Stimulated activated CD4-positive, alpha-beta T cell treated with anti-CD3 and anti-CD28 coated beads, Interleukin-12 subunit alpha, Interleukin-12 subunit beta, amount 100 ng/mL, for 4 hours (primary cell): ENCODE measurements at places on chromosomes 13 and 19.

- DNase-seq = no peak
Observed at GRCh38 chr13:112929783-112930055, 39.3 kb upstream of the MCF2L start.

DNA sequence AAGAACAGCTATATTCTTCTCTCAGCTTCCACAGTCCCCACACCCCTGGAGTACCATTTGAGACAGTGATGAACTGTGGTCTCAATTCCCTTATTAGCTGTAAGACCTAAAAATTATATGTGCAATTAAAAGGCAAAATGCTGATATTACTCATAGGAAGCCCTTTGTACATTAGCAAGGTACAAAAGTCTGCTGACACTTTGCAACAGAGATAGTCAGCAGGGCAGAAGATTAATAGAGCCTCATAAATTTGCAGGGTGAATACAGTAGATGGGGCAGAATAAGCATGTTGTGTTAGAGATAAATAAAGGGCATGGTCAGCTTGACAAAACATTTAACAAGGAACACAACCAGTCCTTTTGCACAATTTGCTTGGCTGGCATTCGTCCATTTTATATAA is 210.0 kb upstream of the OBI1 start:
- no peak for DNase-seq

GRCh38 chr13:32211813-32212212 is 103.3 kb downstream of the ZAR1L start:
- DNase-seq = no peak

DNA sequence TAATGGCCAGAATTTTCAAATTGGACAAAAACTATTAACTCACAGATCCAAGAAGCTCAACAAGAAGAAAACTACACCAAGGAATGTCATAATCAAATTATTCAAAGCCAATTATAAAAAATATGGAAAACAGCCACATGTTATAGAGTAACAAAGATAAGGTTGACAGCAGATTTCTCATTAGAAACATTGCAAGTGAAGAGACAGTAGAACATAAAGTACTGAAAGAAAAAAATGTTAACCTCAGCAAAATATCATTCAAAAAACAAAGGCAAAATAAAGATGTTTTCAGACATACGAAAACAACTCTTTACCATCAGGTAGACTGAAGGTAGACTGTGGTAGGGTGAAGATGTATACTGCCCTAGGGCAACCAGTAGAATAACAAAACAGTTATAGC is 83.4 kb downstream of the KCNRG start:
- DNase-seq = no peak

- DNase-seq = no peak
Observed at GRCh38 chr13:42747399-42747873, 33.9 kb upstream of the FAM216B start.

DNA sequence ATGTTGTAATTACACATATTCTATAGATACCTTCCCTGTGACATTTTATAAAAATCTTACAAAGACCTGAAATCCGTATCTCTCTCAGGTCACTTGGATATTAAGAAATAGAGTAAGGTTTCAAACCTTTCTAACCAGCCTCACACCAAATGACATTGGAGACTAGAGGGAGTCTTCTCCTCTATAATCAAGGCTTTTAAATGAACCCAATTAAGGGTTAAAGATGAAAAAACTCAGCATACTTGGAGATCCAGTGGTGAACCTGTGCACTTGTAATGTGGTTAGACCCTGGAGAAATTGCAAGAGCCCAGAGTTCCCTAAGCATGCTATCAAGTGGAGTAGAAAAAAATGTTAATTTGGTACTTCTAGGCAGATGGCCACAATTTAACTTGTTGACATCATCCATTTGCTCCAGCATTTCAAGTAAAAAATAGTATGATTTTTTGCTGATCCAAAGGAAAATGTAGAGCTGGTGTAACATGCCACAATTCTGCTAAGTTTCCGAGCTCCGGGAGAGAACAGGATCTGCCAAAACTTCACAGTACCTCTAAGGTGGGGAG is 554.1 kb upstream of the MIR17HG start:
- DNase-seq = no peak

- no peak for DNase-seq
Observed at GRCh38 chr13:93325303-93326233, 99.0 kb downstream of the GPC6 start.

GRCh38 chr13:31174018-31174417 is 12.3 kb upstream of the HSPH1 start:
- no peak for DNase-seq

GRCh38 chr19:5450482-5451126 is 4.6 kb upstream of the ZNRF4 start:
- DNase-seq = no peak

DNA sequence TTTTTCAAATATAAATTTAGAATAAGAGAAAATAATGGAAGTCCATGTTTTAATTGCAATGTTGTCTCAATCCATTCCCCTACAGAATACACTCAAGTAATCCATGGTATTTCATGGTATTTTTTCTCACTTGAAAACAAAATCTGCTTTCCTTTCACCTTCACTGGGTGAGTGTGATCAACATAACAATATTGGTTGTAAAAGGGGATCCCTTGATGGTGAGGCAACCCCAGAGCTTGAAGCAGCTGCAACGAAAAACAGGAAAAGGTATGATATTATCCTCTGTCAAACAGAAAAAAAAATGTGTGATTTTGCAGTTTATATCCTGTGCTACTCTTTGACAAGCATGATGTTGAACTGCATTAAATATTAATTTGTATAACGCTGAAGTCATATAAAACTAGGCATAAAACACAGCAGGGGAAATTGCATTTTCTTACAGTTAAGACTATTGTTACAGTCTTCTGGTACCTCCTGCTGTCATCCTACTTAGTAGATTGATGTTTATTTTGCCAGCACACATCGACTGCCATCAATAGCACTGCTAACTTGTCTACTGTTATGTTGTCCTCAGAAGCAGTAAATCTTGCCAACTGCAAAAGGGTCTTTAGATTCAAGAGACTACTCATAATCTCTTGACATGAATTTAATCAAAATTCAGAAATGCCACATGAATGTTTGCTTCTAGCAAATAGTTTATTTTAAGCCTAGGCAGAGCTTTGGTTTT is 373.1 kb upstream of the MIR17HG start:
- no peak for DNase-seq

GRCh38 chr13:36377826-36378468 is 31.8 kb upstream of the SPART start:
- DNase-seq = no peak

DNA sequence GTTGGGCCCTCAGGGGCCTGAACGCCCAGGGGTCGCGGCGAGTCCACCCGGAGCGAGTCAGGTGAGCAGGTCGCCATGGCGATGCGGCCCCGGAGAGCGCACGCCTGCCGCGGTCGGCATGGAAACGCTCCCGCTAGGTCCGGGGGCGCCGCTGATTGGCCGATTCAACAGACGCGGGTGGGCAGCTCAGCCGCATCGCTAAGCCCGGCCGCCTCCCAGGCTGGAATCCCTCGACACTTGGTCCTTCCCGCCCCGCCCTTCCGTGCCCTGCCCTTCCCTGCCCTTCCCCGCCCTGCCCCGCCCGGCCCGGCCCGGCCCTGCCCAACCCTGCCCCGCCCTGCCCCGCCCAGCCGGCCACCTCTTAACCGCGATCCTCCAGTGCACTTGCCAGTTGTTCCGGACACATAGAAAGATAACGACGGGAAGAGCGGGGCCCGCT is at the start of gene CCNA1:
Gene CCNA1, plus strand, starts transcription at position 390 of the 439 bp plus-strand sequence. CDS start 562 bp downstream, outside the sequence.
- DNase-seq = no peak

- no peak for DNase-seq
Observed at GRCh38 chr13:43258771-43259170, 235.4 kb downstream of the DNAJC15 start.

- DNase-seq = no peak
Observed at GRCh38 chr19:40510526-40511115, 43.8 kb downstream of the SPTBN4 start.

DNA sequence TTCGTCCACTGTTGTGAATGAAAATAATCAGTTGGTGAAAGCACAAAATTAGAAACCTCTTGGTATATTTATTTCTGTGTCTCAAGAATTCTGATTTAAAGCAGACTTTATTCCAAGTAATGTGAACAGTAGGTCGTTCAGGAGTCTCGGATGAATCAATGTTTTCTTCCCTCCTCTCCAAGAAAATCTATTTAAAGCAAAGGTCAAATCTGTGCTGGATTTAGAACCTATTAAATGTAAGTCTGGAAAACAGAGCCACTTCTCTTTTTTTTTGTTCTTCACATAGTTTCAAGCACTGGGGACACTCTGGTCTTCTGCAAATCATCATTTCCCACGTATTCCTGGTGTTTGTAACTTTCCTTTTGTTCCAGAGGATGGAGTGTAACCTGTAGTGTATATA is 312.7 kb downstream of the ATP8A2 start:
- no peak for DNase-seq

DNA sequence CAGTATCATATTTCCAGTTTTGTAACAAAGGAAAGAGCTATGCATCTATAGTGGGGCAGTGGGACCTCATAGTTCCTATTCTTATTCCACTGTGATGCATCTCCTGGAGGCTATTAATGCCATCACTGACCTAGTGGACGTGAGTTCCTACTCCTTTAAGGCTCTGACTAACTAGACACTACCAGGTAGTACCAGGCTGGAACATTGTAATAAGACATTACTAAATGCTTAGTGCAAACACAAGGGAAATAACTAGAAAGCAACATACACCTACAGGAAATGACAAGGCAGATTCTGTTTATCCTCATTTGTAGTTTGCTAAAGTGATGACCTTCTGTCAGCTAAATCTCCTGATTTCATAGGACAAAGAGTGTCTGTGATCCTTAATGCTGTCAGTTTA is 192.5 kb downstream of the POSTN start:
- no peak for DNase-seq

- DNase-seq = peak; percentile 85
Observed at GRCh38 chr13:110712081-110712848, 1.2 kb upstream of the ING1 start.

DNA sequence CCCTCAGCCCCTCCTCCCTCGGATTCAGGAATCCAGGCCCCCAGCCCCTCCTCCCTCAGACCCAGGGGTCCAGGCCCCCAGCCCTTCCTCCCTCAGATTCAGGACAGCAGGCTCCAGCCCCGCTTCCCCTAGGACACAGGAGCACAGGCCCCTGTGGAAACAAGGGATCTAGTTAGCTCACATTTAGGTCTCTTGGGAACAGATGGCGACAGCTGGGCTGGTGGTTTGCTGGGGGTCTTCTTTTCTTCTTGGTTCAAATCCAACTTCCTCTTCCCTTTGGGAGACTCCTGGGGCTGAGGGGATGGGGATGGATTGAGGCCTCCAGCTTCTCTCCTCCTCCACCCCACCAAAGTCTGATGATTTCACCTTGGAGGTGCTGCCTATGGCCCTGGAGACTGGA is 19.6 kb downstream of the ZNF575 start:
- no peak for DNase-seq

DNA sequence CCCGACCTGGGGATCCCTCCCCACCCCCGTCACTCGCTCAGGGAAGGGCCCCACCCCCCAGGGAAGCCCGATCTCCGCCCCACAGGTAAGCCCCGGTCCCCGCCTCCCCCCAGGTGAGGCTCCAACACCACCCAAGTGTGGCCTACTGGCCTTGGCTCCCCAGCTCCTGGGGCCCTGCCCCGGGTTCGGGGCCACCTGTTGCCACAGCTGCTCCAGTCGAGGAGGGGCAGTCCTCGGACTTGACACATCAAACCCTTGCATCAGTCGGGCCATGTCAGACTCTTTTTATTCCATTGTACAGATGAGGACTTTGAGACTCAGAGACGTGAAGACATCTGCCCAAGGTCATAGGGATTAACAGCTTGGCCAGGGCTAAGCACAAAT is 512 bp downstream of the CC2D1A start:
- DNase-seq = peak; percentile 31

- DNase-seq = no peak
Observed at GRCh38 chr13:26759907-26760831, at the start of gene GPR12. Gene GPR12, minus strand, starts transcription at chr13:26760786. Its CDS starts 959 bp downstream, at chr13:26759827.

- no peak for DNase-seq
Observed at GRCh38 chr13:111039735-111040134, 75.4 kb upstream of the ARHGEF7 start.

GRCh38 chr13:52377898-52378297 is 28.1 kb downstream of the THSD1 start:
- DNase-seq = no peak

DNA sequence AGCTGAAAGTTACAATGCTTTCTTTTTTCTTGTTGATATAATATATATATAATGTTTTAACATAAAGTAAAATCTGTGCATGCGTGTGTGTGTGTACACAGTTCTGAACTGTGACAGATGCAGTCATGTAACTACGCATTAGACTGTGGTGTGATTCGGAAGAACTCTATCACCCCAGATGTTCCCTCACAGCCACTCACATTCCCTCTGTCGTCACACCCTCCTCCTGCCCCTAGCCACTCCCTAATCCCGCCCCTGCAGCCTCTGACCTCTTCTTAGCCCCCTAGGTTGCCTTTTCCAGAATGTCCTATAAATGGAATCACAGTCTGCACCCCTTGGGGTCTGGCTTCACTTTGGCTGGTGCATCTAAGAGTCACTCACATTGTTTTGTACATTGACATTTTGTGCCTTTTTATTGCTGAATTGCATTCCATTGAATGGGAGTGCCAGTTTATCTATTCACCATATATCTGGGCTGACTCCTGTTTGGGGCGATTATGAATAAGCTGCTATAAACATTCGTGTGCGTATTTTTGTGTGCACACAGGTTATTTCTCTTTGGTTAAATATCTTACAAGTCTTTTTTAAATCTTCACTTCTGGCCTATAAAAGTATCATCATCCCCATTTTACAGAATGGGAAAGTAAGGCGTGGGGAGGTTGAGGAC is 20.4 kb downstream of the DHRS12 start:
- DNase-seq = no peak

DNA sequence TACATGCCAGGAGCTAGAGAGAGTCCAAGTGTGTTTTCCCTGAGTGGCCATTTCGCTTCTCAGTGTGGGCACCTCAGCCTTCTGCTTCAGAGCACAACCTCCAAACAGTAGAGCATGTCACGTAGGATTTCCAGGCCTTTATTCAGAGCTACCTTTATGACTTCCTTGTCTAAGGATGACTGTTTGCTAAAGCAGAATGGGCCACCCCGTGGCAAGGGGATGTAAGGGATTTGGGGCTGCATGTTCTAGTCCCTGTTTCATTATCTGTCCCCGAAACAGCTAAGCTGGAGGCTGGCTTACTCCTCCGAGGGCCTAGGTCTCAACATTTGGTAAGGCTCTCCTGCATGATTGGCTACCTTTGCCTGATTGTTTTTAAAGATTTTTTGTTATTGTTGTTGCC is 6.0 kb downstream of the RNASEH2B start:
- no peak for DNase-seq

DNA sequence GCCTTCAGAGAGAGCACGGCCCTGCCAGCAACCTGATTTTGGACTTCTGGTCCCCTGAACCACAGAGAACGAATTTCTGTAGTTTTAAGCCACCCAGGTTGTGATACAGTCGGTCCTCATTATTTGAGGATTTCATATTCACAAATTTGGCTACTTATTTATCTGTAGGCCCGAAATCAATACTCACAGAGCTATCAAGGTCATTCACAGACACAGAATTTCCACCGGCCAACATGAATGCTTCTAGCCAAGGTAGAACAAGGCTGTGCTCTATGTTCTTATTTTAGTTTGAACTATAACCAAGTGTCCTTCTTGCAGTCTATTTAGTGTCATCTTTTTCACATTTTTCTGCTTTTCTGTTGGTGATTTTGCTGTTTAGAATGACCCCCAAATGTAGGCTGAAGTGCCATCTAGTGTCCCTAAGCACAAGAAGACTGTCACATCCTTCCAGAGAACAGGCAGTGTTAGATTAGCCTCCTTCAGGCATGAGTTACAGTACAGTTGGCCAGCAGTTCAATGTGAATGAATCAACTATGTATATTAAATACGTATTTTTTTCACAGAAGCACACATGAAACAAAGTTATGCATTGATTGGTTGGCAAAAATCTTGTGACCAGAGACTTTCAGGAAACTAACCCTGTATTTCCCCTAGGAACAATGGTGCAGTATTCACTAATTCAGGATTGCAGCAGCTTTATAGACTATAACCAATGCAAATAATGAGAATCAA is 63.5 kb downstream of the C13orf42 start:
- DNase-seq = no peak
